ENCODE measurements at places on chromosomes 1 and 21. TPM values are rescaled to one million over a fixed set of nuclear protein-coding genes. Genes with fewer than 3 reads are reported as not detected.

DNA sequence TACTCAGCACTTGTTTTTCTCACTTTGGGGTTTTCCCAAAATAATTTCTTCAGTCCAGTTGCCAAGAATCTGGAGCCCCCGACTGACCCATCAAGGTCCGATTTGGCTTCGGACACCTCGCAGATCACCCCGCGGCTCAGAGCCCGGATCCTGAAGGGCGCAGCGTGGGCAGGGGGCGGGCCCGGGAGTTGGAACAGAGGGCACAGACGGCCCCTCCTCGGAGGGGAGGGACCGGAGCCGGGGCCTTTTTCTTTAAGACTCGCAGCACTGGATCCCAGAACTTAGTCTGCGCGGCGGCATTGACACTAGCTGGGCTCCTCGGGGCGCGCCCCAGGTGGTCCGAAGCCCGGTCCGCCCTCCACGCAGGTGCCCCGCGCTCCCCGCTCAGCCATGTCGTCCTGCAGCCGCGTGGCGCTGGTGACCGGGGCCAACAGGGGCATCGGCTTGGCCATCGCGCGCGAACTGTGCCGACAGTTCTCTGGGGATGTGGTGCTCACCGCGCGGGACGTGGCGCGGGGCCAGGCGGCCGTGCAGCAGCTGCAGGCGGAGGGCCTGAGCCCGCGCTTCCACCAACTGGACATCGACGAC is at the start of gene CBR3:
CBR3 (plus strand) TSS at position 277 of the 588 bp plus-strand sequence; CDS start at position 391, 114 bp downstream.
- DNase-seq = no peak

DNA sequence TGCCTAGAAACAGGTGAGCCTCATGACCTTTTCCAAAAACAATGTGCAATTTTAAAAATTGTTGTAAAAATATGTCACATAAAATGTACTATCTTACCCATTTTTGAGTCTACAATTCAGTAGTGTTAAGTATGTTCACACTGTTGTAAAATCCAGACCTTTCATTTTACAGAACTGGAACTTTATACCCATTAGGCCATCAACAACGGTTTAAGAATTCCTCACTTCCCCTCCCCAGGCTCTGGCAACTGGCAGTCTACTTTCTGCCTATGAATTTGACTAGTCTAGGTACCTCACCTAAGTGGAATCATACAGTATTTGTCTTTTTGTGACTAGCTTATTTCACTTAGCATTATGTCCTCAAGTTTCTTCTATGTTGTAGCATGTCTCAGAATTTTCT is 8.6 kb downstream of the CTSE start:
- DNase-seq = no peak

- no peak for DNase-seq
Measured at GRCh38 chr1:62221171-62221570, 26.5 kb downstream of the L1TD1 start.

GRCh38 chr1:234486858-234487840 is 8.2 kb upstream of the TARBP1 start:
- no peak for DNase-seq

- no peak for DNase-seq
Measured at GRCh38 chr1:239049571-239049970, 336.8 kb upstream of the CHRM3 start.

GRCh38 chr1:34379911-34380310 is 203.2 kb downstream of the C1orf94 start:
- no peak for DNase-seq

DNA sequence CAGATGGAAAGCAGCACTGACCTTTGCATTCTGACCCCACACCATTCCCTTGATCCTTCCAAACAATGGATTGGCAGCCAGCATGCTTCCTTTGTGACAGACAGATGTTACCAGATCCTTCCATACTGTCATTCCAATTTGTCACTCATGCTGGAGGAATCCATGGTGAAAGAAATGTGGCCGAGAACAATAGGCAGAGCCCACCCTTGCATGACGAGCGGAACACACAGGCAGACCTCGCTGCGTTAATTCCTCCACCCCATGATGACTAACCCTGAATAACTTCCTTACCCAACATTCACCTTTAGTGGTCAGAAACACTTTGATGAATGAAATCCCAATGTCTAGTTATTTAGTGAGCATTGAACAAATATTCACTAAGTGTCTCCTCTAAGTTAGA is 45.1 kb downstream of the PDPN start:
- no peak for DNase-seq

GRCh38 chr1:155379180-155379579 is 58.5 kb downstream of the RUSC1 start:
- no peak for DNase-seq

- DNase-seq = no peak
Measured at GRCh38 chr21:42013931-42014330, 3.8 kb upstream of the ZBTB21 start.

GRCh38 chr1:246559310-246559709 is 6.8 kb downstream of the TFB2M start:
- no peak for DNase-seq

OR2T29 gene
- not detected for polyA plus RNA-seq

- DNase-seq = no peak
Measured at GRCh38 chr21:40797891-40798290, 49.1 kb downstream of the DSCAM start.

DNA sequence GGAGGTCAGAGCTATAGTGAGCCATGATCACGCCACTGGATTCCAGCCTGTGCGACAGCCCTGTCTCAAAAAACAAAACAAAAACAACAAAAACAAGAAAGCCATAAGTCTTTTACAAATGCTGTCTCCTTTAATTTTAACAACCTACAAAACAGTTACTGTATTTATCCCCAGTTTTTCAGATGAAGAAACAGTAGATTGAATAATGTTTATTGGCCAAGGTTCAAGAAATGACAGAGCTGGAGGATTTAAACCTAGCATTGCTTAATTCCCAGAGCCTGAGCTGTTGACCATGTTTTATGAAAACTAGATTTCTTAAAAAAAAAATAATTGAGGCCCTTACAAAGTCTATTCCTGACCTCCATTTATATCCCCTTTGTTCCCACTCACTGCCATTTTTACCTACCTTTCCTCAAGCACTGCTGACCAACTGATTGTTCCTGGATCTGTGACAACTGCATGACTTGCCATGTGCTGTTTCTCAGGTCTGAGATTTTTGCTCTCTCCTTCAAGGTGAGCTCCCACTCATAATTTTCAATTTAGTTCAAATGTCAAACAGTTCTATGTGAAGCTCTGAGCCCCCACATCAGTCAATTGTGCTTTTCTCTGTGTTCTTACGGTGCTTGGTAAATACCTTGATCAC is 140.8 kb downstream of the CHRM3 start:
- no peak for DNase-seq

C1orf94 gene
- polyA plus RNA-seq = not detected

DNA sequence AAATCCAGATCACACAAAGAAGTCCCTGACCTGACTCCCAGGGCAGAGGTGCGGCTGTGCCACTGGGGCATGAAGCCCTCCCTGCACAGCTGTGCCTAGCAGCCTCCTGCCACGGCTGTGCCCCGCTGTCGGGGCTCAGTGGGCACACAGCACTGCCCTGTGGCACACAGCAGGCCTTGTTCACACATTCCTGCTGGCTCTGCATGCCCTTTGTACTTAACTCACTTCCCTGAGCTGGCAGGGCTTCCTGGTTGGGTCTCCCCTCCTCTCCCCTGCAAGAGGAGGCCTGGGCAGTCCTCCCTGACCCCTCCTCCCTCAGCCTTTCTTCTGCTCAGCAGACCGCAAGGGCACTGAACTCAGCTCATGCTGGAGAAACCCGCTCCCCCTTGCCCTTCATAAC is 14.8 kb downstream of the LHX4 start:
- no peak for DNase-seq

DNA sequence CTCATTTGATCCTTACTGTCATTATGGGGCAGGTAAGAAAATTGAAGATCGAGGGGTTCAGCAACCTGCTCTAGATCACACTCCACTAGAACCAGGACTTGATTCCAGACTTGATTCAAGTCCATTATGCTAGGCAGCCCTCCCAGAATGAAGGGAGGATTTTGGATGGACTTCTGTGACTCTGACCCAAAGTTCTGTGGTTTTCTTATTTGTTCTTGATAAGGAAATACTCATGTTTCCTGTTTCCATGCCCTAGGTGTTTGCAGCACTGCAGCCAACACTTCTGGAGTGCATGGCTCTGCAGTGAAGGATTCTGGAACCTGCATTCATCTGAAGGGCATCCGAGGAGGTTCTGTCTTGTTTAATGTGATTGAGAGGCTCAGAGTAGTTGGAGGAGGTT is 140.0 kb downstream of the FCRL5 start:
- no peak for DNase-seq

DNA sequence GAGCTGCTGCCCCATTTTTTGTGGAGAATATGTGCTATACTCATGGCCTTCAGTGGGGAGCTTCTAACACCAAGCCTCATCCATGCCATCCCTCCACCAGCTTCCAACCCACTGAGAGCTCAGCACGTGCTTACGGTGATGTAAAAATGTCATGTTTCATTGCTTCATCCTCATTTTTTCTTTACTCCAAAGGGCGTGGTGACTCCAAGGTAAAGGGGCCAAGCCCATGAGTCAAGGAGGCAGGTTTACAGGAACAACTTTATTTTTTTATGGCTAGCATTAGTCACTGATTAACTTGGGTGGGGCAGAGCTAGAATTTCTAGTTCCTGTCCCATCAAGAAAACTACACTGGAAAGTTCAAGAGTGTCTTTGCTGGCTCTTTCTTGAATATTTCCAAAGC is at the start of gene C1orf226:
C1orf226 (plus strand) TSS at position 346 of the 400 bp plus-strand sequence. CDS start 174 bp downstream, outside the sequence.
- DNase-seq = no peak

CYP4X1 gene
- polyA plus RNA-seq = 8.4 TPM

DNA sequence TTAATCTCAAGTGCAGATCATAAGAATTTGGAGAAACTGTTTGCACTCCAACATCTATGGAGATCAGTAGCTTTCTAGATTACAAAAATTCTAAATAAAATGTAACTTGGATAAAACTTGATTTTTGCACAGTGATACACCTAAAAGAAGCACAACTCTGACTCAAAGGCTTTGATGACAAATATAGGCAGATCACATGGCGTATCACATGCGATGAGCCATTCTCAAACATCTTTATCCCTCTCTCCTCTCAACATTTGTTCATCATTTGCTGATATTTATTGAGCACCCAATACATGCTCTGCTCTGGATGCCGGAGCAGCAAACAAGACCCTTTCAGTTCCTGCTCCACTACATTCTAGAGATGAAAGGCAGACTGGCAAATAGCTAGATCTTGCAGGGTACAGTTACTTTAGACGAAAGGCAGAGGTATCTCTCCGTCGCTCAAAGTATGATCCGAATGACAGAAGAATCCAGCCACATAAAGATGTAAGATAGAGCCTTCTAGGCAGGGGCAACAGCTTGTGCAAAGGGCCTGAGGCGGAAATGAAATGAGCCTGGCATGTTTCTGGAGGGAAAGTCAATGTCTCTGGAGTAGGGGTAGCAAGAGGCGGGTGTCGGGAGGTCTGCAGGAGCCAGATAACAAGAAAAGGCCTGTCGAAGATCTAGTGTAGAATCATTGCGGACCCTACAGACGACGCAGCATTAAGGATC is 145.8 kb upstream of the ERRFI1 start:
- no peak for DNase-seq

DNA sequence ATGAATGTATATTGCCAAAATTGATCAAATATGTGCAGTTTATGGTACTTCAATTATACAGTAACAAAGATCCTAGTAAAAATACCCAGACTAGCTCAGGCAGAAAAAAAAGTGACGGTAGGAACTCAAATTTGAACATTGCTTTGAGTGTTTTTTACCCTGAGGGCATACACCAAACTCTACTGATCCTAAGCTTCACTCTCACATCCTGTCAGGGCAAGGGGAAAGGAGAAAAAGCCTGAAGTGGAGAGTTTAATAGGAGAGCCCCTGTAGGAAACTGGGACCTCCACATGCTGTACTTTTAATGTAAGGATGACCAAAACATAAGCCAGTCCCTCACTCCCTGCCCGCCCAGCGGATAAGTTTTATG is 59.8 kb upstream of the GNG12 start:
- no peak for DNase-seq

Measured in left renal cortex interstitium (tissue), 4 donors.